ENCODE measurements at places on chromosomes 16 and 17.

DNA sequence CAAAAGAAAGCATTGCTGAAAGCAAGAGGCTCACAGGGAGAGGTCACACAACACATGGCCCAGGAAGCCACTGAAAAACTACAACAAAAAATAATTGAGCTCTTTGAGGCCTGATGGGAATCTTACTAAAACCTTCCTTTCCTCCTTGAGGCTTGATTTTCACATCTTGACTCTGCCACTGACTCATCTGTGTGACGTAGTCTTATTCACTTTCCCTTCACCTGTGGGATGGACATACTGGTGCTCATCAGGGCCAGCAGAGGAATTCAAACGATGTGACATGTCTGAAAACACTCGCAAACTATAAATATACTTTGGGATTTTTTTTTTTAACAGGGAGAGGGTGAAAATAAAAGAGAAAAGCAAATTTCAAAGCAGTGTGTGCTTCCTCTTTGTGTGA is 78.3 kb upstream of the ASIC2 start:
- no peak for DNase-seq

DNA sequence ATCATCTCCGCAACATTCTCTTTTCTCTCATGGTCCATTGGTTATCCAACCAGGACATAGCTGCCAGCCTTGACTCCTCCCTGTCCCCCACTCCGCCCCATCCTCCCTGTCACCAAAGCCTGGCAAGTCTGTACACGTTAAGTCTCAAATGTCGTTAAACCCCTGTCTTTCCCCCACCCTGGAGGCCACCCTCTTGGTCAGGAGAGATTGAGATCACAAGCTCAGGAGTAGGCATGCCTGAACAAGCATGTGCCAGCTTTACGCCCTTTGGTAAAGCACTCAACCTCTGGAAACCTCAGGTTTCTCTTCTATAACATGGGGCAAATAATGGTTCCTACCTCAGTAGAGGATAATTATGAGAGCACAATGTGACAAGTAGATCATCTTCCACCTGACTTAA is 38.1 kb upstream of the CCL1 start:
- DNase-seq: no peak

- no peak for DNase-seq
These were observed 102.9 kb upstream of the ZFHX3 start for GRCh38 chr16:73150786-73151185.

DNA sequence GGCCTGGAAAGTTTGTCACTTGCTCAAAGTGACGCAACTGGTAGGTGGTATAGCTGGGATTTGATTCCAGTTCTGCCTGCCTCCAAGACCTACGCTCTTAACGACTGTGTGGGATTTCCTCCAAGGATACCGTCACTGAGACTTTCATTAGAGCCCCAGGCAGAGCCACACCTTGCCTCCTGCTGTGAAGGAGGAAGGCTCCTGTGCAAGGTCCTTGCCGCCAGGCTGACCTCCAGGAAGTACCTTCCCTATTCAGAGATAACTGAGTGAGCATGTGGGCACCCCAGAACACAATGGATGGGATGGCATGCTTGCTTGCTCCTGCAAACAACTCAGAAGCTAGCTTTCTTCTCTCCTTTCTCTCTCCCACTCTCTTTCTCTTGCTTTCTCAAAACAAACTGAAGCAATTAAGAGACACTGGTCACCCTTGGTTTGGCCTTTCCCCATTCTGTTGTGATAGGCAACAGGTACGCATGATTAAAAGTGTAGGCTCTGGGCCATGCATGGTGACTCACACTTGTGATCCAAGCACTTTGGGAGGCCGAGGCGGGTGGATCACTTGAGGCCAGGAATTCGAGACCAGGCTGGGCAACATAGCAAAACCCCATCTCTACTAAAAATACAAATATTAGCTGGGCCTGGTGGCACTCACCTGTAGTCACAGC is 30.7 kb downstream of the CACNG3 start:
- no peak for DNase-seq

- no peak for DNase-seq
These were observed 11.8 kb downstream of the STARD3 start for GRCh38 chr17:39648616-39649366.

GRCh38 chr16:2979669-2980226 is 498 bp downstream of the PKMYT1 start:
- no peak for DNase-seq

- DNase-seq: no peak
These were observed 541.9 kb upstream of the EEF2KMT start for GRCh38 chr16:5639531-5639930.

Measured in activated naive CD4-positive, alpha-beta T cell treated with anti-CD3 and anti-CD28 coated beads, Interleukin-2, amount 50 U/mL, for 72 hours (primary cell).